ENCODE measurements at places on chromosomes 7 and 10.

DNA sequence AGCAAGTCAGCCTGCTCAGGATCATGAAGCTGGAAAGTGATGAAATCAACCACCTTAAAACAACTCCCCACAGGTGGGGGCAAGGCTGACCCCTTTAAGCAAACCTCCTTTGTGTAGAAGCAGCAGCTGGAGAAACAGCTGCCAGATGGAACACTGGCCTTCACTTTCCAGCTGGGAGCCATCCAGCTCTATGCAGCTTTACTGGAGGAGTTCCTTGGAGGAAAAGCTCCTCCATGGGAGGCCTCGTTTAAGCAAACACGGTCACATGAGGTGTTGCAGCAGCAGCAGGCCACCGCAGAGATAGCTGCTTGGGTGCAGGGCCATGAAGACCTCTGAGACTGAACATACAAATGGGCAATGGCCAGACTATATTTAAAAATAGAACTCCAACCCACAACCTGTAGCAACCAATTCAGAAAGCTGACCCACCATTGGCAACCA lies 13.0 kb upstream of the DLG5 start:
- DNase-seq, result no peak

- DNase-seq, result no peak
Observed at GRCh38 chr10:29245476-29245875, 43.4 kb upstream of the LYZL1 start.

DNA sequence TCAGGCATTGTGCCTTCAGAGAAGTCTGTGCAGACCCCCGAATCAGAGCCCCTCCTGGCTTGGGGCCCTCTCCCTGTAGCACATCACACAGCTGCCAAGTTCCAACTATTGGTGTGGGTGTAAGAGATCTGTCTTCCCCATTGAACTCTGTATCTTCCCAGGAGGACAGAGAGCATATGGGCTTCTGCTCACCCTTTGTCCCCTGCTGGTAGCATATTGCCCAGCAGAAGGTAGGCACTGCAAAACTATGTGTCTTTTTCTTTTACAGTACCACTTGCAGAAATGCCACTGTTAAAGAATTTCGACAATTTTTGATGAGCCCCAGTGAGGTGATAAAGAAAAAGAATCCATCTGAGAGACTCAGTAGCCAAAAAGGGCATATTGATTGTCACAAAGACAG lies 59.6 kb downstream of the NPY start:
- no peak for DNase-seq

DNA sequence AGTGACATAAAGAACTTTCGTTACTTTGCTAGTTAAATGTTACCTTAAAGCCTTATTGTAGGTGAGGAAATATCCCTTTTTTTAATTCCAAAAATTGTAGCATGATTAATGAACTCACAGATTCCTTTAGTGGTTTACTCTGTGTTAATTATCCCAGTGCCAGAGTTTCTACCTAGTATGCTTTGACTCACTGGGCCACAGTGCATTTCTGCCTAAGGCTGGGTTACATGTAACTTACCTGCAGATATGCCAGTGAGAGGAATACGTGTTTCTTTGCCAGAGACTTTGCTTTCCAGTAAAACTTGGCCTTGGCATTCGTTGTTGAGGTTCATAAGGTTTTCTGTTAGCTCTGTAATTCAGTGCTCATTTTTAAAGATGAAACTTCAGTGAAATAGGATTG lies 380.8 kb upstream of the LRGUK start:
- no peak for DNase-seq

DNA sequence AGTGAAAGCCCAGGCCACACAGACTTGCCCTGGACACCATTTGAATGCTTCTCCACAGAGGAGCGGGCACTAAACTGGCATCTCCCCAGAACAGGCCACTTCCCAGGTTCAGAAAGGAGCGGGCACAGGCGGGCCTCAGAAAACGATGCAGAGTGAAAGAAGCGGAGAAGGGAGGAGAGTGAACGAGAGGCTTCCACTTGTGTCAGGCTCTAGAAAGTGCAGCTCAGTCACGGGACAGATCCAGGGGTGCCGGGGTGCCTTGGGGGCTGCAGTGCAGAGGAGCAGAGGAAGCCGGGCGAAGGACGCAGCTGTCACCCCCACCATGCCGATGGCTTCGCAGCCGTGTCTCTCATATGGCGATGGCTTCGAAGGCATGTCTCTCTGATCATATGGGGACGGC lies 26.1 kb upstream of the PRKAR1B start:
- DNase-seq, result no peak

DNA sequence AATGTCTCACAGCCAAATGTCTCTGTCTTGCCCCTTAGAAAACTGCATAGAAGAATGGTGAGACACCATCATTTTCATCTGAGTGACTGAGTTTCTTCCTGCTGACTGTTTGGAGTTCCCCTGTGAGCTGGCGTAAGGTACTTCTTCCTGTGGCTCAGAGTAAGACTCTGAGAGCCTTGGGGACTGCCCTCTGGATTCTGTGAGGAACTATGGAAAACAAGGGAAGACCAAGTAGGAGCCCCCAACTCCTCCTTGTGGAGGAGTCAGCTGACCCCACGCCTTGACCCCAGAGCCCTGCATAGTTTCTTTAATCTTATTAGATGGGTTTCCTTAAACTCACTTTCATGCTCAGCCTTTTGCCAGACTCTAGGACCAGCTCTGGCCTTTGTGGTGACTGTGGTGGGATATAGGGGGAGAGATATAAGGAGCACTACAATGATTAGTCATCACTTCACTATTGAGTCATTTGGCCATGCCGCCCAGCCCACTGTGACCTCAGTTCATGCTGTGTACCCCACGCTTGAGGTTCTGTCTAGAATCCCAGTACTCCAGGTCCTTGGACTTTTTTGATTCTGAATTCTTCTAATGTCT lies 51.8 kb upstream of the FAM133B start:
- DNase-seq, result no peak

DNA sequence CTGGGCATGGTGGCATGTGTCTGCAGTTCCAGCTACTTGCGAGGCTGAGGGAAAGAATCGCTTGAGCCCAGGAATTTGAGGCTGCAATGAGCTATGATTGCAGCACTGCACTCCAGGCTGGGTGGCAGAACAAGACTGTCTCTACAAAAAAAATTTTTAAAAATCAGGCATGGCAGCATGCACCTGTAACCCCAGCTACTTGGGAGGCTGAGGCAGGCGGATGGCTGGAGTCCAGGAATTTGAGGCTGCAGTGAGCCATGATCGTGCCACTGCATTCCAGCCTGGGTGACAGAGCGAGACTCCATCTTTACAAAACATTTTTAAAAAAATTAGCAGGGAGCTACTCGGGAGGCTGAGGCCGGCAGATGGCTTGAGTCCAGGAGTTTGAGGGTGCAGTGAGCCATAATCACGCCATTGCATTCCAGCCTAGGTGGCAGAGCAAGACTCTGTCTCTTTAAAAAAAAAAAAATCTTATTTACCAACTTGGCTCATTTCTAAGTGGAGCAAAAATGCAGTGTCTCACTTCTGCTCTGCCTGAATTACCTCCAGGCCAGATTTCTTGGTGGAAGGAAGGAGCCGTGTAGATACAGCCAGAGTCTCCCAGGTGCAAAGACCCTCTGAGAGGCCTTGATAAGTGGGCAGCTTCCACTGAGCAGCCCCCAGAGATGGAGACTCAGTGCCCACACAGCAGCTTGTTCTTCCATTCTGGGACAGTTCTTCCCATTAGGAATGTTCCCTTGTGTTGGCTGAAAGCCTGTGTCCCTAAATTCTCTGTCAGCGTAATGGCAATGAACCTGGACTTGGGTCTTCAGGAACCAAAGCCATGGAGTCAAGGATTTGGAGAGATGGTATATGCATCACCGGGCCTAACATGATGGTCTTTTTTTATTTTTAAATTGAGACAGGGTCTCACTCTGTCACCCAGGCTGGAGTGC lies 30.0 kb downstream of the GTF2IRD1 start:
- DNase-seq, result no peak

DNA sequence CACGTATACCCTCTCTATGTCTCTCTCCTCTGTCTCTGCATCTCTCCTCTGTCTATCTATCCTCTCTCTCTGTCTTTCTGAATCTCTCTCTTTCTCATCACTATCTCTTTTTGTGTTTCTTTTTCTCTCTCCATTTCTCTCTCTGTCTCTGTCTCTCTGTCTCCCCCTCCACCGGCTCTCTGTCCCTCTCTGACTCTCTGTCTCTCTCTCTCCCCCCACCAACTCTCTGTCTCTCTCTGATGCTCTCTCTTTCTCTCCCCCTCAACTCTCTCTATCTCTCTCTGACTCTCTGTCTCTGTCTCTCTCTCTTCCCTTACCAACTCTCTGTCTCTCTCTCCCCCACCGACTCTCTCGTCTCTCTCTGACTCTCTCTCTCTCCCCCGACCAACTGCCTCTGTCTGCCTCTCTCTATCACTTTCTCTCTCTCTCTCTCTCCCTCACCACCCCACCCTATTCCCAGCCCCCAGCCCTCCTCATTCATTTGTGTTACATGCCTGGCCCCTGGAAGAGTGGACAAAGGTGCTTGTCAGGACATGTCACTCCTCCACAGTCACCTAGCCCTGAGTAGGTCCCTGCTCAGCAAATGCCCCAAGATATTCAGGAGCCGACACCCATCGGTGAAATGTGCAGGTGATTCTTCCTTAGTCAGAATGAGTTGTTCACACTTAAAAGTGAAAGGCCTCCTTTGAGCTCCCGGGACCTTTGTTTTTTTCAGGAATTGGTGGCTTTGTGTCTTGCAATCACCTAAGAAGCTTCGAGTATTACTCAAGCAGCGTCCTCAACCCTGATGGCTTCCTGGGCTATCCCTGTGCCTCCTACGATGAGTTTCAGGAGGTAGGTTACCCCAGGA lies 13.6 kb downstream of the PNLIPRP2 start:
- DNase-seq, result no peak

- no peak for DNase-seq
Observed at GRCh38 chr10:30973737-30974136, 57.9 kb downstream of the ZNF438 start.

DNA sequence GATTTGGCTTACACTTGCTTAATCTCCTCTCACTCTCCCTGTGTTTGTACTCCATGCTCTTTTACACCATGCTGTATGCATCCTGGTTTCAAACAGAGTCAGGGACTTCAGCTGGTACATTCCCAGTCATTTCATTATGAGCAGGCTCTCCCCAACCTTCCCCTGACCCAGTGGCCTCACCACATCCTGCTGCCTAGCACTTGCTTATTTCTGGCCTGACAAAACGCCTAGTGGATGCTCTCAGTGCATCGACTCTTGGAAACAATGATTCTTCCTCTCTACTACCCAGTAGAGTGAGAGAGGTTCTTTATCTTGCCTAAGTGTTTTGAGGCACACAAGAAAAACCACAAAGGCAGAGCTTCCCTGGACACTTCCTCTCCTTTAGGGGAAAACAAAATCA lies 63.4 kb downstream of the CAV1 start:
- no peak for DNase-seq

DNA sequence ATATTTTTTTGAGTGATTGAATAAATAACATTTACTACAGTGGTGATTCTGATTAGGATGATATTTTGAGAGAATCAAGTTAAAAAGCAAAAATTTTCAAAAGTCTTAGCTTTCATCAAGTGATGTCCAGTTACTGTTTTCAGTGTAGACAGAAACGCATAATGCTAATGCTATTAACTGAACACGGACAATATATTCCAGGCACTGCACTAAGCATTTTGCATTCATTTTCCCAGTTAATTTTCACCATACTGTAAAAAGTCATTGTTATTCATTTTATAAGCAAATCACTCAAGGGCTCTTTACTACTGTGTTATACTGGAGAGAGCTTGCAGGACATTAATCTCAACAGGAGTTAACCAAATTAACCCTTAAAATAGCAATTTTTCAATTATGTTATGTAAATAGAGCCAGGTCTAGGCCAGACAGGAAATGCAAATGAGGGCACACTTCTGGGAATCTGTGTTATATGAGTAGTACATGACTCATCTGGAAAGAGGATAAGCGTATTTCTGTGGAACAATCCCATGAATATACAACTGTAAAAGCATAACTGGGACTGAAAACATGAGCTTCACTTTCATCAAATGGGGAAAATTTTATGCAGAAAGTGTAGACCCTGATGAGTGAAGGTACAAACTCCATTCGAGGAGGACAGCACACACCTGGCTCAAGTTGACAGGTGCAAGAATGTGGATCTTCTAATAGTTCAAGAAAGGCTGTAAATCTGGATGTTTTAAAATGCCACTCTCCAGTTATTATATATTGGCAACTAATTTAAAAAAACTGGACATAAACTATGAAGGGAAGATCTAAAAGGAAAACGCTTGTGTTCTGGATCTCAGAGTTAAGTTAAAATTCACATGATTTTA lies 75.4 kb downstream of the ANK3 start:
- DNase-seq, result no peak

- DNase-seq, result no peak
Observed at GRCh38 chr10:14536241-14537213, 205.8 kb upstream of the FRMD4A start.

DNA sequence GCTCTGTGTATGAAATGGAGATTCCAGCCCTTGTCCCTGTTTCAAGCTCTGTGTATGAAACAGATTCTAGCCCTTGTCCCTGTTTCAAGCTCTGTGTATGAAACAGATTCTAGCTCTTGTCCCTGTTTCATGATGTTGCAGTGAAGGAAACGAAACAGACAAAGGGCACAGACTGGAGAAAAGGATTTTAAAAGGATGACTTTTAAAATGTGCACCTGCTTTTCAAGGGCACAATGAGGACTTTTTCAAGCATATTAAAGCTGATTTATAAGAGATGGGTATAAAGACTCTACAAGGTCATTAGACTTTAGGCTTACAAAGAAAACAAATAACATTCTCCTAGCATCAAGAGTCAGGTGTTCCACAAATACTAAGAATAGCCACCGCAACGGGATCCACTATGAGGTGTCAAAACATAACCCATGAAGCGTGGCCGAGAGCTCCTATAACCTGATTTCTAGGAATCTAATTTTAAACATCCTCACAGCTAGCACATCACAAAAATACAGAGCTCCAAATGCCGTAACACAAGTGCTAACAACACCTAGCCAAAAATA lies 29.0 kb downstream of the DIP2C start:
- no peak for DNase-seq

GRCh38 chr7:149334930-149335329 lies 72.9 kb downstream of the ZNF783 start:
- no peak for DNase-seq

GRCh38 chr10:106189292-106189691 lies 975.2 kb downstream of the SORCS1 start:
- DNase-seq, result no peak

GRCh38 chr7:37817996-37818720 lies 30.2 kb upstream of the NME8 start:
- DNase-seq, result no peak

Data from activated T-helper 1 cell treated with Interleukin-2 at 50 U/mL for 16 hours (primary cell).